ENCODE measurements at places on chromosomes 11 and 22.

DNA sequence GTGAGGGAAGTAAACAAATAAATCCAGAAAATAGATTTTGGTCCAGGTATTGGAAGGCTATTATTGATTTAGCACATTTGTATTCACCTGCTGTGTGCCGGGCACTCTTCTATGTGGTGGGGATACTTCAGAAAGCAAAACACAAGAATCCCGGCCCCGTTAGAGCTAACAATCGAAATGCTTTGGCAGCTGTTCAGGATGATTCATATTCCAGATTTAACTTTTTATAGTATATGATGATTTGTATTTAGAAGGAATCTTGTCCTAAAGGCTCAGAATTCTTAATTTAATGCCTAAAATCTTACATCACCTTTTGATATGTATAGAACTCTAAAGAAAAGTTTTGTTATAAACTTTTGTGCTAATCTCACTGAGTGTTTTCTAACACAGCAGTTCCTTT, 28.0 kb downstream of the ZC3H12C start:
- peak; percentile 46 for DNase-seq

GRCh38 chr22:40452730-40453487, 82.5 kb downstream of the SGSM3 start:
- no peak for DNase-seq

DNA sequence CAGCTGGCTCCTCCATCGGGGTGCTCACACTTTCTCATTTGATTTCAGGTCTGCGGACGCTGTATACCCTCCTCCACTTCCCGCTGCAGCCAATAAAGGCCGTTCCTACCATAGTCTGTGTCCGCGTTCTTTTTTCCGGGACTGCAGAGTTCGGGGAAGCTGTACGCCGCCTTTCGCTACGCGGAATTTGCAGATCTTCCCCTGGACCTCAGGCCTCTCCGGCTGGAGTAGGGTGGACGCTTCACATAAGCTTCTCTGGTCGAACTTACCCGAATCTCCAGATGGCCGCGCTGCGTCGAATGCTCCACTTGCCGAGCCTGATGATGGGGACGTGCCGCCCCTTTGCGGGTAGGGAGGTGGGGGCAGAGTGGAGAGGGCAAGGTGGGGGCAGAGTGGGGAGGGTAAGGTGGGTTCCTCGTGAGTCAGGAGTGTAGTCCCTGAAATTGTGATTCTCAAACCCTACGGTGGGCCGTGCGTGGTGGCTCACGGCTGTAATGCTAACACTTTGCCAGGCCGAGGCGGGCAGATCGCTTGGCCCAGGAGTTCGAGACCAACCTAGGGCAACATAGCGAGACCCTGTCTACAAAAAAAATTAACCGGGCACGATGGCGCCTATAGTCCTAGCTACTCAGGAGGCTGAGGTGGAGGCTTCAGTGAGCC, 617 bp downstream of the CSKMT start:
- no peak for DNase-seq

DNA sequence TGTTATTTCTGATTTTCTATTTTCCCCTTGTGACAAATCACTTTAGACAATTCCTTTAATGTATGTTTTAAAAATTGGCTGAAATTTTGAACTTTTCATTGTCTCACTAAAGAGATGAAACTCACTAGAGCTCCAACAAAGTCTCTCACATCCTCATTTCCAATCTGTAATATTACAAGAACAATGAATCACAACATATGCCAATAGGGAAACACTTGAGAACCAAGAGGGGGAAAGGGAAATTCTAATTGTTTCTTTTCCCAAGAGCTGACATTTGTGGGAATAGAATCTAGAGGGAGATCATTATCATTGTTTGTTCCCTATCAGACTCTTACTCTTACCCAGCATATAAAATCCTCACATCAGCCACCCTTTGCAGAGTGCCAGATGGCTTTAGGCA, 28.2 kb downstream of the OR10D3 start:
- no peak for DNase-seq

DNA sequence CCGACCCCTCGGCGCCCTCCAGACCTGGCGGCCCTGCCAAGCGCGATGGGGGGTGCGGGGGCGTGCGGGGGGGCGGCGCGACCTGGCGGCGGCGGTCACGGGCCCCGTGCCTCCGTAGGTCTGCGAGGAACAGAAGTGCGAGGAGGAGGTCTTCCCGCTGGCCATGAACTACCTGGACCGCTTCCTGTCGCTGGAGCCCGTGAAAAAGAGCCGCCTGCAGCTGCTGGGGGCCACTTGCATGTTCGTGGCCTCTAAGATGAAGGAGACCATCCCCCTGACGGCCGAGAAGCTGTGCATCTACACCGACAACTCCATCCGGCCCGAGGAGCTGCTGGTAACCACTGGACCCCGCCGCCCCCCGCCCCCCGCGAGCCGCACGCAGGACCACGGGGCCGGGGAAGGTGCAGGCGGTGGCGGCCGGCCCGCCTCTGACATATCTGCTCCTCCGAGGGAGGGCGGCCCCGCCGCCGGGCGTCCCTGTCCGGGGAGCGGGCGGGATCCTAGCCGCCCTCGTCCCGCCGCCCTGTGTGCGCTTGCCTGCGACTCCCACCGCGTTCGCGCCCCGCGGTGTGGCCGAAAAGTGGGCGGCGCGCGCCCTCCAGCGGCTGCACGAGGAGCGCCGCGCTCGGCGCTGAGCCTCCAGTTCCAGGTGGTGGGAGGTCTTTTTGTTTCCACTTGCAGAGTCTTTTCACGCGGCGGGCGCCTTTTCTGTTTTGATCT, 2.1 kb downstream of the CCND1 start:
- peak; percentile 75 for DNase-seq

DNA sequence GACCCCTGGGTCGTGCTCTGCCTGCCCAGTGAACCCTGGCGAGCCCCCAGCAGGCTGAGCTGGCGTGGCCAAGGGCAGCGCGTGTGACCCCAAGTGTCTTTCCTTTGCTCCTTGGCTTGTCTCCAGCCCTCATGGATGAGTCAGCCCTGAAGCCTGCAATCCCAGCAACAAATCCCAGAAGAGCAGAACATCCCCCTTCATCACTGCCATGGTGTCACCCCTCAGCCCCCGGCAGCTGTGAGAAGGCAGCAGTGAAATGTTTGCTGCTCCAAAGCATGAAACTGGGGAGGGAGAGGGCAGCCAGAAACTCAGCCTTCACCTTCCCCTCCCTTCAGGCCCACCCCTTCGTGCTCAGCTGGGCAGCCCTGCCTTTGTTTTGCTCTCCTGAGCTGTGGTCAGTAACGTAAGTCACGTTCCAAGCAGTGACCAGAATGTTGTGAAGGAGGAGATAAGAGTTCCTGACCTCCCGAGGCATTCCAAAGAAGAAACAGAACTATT, 29.8 kb downstream of the ADAMTS15 start:
- peak; percentile 81 for DNase-seq

DNA sequence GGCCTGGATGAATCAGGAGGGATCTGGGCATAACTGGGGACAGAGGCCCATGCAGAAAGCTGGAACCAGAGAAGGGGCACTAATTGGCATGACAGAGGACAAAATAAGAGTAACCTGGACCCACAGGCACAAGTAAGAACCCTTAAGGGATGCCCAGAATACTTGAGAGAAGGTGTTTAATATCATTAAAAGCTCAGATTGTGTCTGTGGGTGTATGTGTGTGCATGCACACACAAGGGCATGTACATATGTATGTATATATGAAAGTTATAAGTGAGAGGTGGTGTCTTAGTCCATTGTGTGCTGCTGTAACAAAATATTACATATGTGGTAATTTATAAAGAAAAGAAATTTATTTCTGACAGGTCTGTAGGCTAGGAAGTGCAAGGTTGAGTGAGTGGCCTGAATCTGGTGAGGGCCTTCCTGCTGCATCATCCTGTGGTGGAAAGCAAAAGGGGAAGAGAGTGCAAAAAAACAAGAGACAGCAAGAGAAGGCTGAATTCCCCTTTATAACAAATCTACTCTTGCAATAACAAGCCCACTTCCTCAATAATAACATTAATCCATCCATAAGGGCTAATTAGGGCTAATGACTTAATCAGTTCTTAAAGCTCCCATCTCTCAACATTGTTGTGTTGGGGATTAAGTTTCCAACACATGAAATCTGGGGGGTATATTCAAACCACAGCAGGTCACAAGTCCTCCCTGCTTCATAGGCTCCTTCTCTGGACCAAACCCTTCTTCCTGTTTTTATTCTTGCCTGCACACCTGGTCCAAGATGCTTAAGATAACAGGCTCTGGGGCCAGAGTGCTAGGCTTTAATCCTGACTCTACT, 68.3 kb upstream of the POU2AF2 start:
- DNase-seq, result no peak
